ENCODE measurements at places on chromosomes 1 and 21.

GRCh38 chr21:41768437-41769042, 1.7 kb upstream of the RIPK4 start:
- DNase-seq, result peak; percentile 26

GRCh38 chr1:182687361-182687760, 3.0 kb upstream of the RGS8 start:
- DNase-seq, result no peak

DNA sequence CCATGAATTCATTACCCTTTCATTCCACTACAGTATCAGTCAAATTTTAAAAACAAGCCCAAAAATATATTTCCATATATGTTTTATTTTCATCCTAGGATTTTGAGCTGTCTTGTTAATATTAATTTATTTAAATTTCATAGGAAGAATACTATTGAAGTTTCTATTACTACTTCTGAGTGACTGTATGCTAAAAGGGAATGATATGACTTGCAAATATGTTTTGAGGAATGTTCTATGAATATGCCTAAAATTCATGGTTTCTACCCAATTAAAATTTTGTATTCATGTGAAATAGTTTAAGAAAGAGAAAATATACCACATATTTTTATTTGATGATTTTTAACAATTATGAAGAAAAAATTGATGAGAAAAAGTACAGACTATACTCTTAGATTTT, 52.9 kb upstream of the BACH1 start:
- no peak for DNase-seq

DNA sequence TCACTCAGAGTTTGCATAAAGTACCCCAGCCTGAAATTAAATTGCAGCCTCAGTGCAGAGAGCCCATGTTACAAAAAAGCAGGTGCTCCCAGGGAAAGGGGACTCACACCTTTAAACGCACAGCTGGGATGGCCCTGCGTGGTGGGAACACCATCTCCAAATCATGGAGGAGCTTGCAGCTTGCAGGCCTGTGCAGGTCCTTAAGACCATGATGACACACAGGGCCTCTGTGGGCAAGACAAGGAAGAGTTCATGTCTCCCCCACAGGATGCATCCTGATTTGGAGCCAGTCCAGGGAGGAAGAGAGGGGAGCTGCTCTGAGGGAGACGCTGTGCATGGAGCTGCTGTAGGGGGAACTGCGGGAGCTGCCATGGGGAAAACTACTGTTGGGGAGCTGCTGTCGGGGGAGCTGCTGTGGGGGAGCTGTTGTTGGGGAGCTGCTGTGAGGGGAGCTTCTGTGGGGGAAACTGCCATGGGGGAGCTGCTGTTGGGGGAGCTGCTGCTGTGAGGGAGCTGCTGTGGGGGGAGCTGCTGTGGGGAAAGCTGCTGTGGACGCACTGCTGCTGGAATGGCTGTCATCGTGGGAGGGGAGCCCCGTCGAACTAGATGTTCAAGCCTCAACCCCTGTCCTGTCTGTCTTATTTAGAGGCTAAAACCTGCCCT, 113.9 kb downstream of the MATN1 start:
- no peak for DNase-seq

DNA sequence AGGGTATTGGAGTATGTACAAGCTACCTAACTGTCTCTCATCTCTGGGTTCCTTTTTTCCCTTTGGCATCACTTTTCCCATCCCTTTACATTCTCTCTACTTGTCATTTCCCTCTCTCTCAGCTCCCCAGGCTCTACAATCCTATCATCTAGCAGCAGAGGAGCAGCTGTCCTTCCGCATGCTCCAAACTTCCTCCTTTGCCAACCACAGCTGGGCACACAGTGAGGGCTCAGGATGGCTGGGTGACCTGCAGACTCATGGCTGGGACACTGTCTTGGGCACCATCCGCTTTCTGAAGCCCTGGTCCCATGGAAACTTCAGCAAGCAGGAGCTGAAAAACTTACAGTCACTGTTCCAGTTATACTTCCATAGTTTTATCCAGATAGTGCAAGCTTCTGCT, 561 bp downstream of the CD1E start:
- DNase-seq, result no peak

DNA sequence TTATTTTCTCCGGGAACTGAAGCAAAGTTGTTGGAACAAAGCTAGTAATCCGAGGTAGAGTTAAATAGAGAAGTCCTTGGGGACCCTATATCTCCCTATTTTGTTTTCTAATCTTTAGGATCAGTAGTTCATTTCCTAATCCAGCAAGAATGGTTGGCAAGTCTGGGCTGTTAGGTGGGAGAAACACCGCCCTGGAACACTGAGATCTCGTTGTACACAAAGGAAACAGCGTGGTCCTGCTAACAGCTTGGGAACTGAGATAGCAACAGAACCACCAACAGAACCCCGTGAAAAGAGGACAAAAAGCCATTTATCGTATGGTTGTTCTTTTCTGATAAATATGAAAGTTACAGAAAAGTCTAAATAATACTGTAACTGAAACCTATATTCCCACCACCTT, 121.9 kb upstream of the CDC42BPA start:
- DNase-seq, result no peak

DNA sequence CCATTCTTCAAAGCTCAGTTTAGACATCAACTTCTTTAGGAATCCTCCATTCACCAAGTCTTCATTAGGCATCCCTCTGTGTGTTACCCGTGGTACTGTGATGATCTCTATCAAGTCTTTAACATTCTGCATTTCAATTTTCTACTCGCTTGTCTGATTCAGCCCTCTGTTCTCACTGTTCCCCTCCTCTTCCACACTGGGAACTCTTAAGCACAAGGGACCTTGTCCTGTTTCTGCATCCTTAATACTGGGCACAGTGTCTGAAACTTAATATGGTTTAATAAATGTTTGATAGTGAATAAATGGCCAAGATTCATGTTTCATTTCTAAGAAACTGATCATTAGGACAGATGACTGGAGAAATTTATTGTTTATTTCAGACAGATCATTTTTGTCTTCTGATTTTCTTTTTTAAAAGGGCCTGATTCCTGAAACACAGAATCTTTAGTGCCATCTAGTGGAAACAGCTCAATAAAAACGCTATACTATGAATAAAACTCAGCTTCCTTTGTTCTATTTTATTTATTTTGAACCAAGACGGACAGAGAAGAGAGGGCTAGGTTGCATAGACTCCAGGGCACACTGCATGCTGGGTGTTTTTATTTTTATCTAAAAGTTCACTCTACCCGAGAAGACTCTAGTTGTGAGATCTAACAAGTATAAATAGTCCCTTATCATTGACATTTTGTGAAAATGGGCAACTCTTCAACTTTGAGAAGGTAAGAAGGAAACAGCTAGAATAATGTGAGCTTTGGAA, 7.0 kb upstream of the TRIM45 start:
- no peak for DNase-seq

DNA sequence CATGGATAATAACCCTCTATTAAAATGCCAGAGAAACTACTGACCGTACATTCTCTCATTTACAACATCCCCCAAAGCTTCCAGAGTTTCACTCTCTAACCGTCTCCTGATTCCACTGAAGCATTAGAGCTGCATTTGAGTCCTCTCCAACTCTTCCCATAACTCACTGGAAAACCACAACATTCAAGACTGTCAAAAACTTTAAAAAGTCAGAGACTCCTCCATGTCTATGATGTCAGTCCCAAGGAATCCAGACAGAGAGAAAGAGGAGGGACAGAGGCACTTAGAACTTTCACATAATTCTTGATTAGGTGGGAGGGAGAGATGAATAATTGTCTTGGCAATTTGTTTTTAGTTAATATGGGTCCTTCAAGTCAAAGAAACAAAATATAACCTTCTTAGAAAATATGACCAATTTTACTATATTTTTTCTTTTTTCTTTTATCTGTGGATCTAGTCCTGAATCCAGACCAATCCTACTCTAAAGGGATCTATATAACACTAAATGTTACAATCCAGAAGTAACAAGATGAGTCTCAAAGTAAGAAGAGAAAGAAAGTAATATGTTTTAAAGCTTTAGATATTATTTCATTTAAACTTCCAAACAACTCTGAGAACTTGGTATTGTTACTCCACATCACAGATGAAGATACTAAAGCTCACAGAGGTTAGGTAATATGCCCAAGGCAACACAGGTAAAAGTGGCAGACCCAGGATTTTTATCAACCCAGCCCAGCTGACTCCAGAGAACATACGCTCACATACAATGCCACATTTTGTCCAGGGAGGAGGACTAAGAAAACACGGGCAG, 23.8 kb downstream of the OTUD7B start:
- no peak for DNase-seq

DNA sequence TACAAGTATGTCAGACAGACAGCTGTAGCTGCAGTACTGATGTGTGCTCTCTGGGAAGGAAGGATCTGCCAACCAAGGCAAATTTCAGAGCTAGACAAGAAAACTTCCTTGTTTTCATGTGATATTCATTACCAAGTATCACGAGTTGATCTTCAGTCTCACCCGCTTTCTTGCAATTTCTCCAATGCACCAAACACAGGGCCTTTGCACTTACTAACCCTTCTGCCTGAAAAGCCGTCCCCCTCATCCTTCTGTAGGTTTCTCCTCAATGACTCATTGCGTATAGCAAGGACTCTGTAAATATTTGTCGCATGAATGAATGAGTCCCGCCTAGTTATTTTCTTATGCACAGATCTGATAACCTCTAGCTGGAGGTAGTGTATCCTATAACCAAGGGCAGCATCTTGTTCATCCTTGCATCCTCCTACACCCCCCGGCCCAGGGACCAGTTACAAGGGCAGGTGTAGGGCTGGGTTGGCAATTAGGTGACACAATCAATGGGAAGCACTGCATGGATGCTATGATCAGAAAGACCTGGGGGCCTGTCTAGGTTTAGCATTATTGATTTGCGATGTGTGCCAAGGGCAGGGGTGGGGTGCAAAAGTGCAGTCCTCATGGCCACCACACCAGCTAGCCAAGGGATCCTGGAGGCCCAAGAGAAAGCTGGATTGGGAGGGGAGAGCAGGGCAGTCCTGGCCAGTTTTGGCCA, 51.4 kb upstream of the GPR157 start:
- DNase-seq, result no peak

GRCh38 chr1:31572323-31573104, 3.8 kb upstream of the TINAGL1 start:
- DNase-seq, result no peak

DNA sequence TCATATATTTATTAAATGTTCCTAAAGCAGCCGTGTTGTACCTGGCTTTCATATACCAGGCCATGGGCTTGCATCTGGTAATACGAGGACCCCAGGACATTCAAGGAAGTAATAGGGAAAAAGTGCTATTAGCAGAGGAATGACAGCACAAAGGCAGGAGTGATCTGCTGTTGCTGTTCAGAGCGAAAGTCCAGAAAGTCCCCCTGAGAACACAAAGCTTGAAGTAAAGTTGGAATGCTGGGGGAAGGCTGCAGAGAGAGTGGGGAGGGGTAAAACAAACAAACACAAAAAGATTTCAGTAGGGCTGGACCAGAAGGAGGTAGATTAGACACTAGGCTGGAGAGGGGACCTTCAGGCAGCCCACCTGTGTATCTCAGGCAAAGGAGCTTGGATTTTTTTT, 94.6 kb upstream of the C8B start:
- no peak for DNase-seq

DNA sequence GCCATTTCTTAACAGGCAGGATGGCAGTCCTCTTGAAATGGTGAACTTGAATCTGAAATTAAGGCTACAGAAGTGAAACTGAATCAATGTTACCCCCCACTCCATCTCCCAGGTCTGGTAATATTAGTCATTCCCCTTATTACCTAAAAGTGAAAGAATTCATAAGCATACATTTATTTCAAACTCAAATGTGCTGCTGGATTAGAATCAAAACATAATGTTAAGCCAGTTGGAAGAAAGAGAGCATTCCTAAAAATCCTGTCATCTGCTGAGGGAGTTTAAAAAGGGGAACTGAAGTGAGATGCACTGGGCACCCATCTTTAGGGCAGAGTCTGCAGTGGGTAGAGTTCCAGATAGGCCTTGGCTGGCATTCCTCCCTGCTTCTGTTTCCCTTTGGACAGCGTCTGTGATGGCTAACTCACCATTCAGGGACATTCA, 17.4 kb downstream of the KIAA0319L start:
- DNase-seq, result no peak

DNA sequence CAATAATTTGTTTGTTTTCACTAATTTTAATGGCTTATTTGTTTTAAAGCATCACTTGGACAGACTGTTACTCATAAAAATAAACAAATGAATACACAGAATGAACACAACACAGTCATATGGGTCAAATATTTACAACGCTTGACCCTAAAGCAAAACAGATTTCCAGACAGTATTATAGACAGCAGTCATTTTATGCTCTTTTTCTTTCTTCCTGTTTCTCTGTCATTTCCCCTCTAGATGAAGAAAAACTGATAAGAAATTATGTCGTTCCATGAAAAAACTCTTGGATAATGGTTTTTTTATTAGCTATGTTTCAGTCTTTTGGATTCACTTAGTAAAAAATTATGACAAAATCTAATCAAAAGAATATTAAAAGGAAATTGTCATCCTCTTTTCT, 297.3 kb upstream of the NEGR1 start:
- no peak for DNase-seq

GRCh38 chr1:117653732-117654492, 48.1 kb downstream of the TENT5C start:
- DNase-seq, result no peak

DNA sequence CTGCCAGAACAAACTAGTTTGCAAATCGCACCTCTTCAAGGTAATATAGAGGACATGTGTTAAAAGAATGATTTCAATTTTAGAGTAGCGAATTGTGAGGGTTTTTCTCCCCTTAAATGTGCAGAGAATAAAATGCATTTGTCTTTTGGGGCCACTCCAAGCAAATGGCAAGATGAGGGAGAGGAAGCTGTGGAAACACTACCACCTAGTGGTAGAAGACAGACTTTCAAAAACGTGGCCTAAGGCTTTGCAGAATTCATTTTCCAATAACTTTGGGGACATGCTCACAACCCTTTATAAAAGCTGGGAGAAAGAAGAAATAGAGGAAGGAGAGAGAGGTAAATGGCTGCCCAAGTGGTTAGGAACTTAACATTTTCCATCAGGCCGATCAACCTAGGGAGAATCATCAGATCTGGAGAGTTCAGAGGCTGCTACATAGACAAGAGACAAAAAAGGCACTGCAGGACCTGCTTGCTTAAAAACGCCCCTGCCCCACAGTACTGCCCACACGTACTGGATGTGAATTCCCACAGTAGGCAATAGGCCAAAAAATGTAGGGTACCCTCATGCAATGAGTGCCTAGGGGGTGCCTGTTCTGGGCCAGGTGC, 15.7 kb upstream of the RCAN1 start:
- peak; percentile 33 for DNase-seq

GRCh38 chr1:112061901-112062320, 72.4 kb upstream of the KCND3 start:
- no peak for DNase-seq

DNA sequence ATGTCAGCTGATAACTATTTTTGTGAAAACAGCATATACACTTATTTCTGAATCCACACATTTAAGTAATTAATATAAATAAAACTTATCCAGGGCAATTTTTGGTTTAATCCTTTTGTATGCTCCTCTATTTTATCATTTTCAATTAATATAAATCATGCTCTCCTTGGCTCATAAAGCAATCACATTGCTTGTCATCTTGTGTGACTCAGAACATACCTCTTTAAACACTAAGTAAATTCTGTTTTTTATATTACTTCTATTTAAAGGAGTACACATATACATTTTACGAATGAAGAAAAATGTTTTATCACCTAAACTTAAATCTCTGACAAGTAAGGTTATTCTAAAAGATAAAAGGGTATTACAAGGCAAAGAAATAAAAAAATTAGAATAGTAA, 175.3 kb downstream of the USH2A start:
- DNase-seq, result no peak

GRCh38 chr1:30257742-30258380, 465.5 kb downstream of the MATN1 start:
- DNase-seq, result no peak
